ENCODE measurements at places on chromosomes 5 and 9.

DNA sequence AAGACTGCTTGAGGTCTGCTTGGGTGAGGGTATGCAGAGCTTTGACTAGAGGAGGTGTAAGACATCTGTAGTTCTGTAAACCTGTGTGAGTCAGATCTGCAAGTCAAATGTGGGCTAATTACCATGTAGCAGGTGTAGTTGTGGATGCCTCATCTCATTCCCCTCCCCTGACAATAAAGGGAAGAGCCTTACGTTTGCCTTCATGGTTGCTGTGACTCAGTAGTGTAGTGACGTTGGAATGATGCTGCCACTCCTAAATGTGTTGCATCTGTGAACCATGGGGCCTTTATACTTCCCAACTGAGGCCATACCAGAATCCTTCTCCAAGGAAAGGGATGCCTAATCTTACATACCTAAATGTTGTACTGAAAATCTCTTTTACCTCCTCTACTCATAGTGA is 26.0 kb downstream of the PRDM6 start:
- DNase-seq = no peak

DNA sequence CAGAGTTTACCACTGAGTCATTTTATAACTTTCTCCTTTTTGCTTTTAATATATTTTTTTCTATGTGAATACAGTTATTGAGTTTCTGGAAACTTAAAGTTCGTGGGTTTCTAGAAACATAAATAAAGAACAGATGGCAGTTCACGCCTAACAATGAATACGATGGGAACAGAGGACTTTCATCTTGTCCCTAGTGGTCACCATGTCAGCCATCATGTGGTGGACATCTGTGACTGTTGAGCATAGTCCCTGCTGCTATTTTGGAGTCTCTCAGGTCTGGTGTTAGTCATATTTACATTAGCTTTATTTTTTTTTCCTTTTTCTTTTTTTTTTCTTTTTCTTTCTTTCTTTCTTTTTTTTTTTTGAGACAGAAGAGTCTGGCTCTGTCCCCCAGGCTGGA is 85.3 kb downstream of the XRCC4 start:
- DNase-seq = no peak

GRCh38 chr5:96655085-96655484 is 7.1 kb upstream of the CAST start:
- DNase-seq = no peak

DNA sequence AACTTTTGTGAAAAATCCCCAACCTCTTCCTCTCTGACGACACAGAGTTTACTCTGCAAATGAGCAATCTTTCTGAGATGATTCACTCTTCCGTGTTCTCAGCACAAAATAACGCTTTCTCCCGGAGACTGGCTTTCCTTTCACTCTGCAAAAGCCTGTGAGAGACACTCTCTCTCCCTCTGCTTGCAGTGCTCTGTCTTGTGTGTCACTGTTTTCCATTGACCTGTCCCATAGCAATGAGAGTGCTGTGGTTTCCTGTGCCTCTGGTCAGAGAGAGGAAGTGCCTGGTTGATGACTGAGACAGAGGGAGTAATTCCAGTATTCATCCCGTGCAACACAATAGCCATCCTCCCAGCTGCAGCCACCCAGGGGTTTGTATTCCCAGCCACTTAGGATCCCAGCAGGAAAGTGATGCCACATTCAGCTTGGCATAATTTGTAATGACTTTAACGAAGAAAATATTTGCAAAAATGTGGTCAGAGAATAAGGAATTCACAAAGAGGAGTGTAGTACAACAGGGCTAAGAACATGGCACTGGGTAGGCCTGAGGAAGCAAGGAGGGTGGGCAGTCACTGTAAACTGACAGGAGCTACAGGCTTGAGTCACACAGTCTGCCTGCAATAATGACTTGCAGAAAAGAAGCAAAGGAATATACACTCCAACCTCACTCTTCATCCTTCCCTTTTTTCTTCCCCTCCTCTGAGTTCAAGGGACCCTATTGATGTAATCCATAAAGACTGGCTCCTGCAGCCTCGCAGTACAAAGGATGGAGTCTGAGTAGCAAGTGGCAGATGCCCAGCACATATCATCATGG is 463.5 kb upstream of the RGMB start:
- DNase-seq = no peak

DNA sequence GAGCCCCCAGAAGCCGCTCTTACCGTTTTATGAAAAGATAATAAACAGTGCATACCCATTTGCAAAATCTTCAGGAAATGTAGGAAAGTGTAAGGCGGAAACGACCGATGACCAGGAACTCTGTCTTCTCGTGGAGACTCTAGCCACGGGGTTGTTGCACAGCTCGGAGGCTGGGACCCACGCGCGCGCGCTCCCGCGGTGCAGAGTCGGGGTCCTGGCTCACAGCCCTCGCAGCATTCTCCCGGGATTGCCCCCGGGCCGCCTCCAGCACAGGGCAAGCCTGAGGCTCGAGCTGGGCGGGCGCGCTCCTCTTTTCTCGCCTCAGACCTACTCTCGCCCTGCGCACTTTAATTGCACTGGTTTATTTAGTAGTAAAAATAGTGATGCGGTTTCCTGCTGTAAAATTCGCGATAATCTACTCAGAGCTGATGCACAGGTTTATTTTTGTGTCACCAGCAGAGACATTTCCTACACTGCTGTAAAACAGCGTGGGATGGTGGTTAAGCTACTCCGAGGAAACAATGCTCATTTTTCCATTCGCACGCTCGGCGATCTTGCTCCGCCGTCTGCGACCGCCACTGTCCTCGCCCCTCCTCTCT is 15.5 kb downstream of the TRIM7 start:
- DNase-seq = no peak
